ENCODE measurements at places on chromosomes 5 and 9. TPM values are rescaled to one million over a fixed set of nuclear protein-coding genes. Genes with fewer than 3 reads are reported as not detected.
A peak's percentile ranks its signal among the peaks of the same experiment; 100 is the strongest.

CMBL gene
- 21.8 TPM for total RNA-seq

PCDHAC2 gene
- total RNA-seq = 10.0 TPM

ABHD17B gene
- total RNA-seq = 14.3 TPM

SOX30 gene
- 0.12 TPM for total RNA-seq

NRARP gene
- total RNA-seq = 21.5 TPM

TEX48 gene
- not detected for total RNA-seq

DRD1 gene
- total RNA-seq = 0.58 TPM

SLC12A2 gene
- total RNA-seq = 23.2 TPM

PCDHB7 gene
- total RNA-seq = 2.8 TPM

PCDHGB7 gene
- 15.4 TPM for total RNA-seq

DMXL1 gene
- 51.4 TPM for total RNA-seq

TUBB4B gene
- total RNA-seq = 191 TPM

SLC36A2 gene
- total RNA-seq = not detected

ANKDD1B gene
- 3.7 TPM for total RNA-seq

CACNA1B gene
- total RNA-seq = 0.29 TPM

FBN2 gene
- 0.58 TPM for total RNA-seq

TSPAN17 gene
- total RNA-seq = 31.8 TPM

C5orf58 gene
- total RNA-seq = not detected

NR2F1 gene
- 83.2 TPM for total RNA-seq

SSNA1 gene
- 55.5 TPM for total RNA-seq

- DNase-seq = no peak
These were observed 3.3 kb downstream of the ASTN2 start for GRCh38 chr9:117411547-117411946.

DNA sequence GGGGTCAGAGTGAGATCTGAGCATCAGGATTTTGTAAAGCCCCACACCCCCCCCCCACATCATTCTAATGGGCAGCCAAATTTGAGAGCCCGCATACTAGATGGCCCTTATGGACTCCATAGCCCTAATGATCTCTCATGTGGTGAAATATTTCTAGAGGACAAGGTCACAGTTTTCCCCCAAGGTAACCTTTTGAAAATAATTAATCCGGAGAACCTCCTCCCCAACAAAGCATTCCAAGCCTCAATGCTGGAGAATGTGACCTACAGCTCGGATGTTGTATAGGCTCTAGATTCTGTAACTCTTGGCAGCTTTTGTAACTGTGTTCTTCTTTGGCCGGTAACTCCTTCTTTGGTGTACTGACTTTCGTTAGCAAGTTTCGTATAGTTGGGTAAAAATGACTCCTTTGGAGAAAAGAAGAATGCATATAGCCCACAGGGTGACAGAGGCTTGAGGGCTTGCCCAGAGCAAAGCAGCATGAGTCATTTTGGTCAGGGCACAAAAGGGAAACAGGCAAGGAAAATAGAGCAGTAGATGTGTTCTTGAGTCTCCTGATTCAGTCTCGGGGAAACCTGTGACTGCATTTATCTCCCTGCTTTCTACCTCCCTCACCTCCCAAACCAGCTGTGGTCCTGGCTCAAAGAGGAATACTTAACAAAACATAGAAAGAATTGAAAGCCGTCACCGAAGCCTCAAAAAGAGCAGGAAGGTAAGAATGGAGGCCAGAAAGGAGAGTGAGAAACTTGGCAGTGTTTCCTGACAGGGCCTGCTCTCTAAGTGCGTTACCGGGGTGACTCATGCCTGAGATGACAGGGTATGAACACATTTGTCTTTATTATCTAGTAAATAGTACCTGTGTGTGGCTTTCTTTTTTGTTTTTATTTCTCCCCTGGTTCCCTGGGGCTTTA, 6.6 kb upstream of the XPA start:
- no peak for DNase-seq

GRCh38 chr5:122413722-122414121, 101.7 kb downstream of the SNCAIP start:
- no peak for DNase-seq

DNA sequence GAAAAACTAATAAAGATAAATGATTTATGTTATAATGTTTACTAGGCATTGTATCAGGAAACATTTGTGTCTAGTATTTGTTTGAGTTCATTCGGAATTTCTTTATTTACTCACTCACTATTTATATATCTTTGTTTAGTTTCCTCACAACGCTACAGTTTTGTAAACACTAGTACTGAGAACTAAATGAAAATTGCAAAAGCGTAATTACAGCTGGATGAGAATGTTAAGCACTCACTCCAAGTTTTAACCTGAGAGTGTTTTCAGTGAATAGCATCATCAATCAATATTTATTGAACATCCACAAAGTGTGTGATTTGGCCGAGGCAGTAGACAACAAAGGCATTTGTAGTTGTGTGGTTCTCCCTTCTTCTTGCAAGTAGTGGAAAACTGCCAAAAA, 969.6 kb upstream of the DMAC1 start:
- DNase-seq = no peak

GRCh38 chr9:119375892-119376291, 6.7 kb upstream of the BRINP1 start:
- DNase-seq = no peak

DNA sequence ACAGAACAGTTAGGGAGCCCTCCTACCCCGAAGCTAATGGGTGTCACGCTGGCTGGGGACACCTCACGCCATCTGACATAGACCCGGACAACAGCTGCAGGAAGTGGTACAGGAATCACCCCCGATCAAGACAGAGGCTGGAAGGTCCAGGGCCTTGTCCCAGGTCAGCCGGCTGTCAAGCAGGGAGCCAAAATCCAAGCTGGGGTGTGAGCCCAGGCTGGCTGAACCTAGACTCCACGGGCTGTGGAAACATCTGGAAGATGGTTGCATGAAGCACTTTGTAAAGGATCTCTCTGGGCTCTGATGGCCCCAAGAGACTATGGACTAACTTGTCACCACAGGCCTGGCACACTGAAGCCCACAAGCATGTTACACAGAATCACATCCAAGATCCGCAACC, 68.9 kb upstream of the STXBP1 start:
- DNase-seq = no peak

- no peak for DNase-seq
These were observed 135.9 kb upstream of the OTULINL start for GRCh38 chr5:14445576-14446290.

GRCh38 chr5:110413856-110414255, 312.6 kb downstream of the TMEM232 start:
- no peak for DNase-seq

DNA sequence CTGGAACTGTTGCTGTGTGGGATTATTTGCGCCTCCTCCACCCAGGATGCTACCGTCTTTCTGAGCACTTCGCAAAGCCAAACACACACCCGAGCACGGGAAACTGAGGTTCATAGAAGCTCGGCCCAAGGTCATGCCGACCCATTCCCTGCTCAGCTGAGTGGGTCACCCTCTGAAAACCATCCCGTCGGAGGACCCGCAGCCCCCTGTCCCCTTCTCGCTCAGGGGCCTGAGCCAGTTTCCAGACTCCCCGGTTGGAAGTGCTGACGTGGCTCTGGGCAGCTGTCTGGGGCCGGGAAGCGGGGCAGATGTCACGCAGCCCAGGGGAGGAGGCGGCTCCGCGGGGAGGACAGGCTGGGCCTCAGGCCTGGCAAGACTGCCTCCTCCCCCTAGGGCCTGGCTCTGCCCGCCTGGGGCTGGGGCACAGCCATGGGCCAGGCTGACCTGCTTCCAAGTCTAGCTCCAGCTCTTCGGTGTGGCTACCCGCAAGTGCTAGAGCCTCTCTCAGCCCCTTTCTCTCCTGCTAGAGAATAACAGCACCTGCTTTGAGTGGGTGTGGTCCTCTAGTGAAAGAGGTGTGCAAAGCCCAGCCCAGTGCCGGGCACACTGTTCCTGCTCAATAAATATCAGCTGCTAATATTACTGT, 9.9 kb upstream of the CXXC5 start:
- peak; percentile 91 for DNase-seq

DNA sequence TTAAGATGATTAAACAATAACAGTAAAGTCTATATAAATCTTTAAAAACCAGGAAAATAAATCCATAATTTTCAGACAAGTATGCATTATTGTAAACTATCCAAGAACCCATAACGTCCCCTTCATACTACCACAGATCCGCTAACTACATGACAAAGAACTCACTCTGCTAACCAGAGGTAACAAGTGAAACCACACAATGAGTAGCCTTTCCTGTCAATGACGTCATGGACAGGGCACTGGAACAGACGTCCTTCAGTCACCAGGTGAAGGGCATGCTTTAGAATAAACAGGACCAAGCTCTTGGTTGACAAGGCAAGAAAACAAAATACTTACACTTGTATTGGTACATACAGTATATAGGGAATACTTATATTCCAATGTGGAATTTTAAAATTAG, 45.2 kb downstream of the RNF130 start:
- no peak for DNase-seq

DNA sequence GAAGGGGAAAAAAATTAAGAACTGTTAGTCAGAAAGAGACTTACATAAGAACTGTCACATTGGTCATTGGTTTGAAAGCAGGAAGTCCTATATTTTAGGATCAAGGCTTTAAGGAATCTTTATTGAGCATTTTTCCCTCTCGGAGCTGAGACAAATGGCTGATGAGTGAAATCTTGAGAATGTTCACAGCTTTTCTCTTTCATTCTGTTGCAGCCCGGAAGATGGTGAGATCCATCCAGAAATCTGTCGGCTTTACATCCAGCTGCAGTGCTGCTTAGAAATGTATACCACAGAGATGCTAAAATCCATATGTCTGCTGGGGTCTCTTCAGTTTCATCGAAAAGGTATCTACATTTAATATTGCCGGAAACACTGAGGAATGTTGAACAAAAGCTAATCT, 69.7 kb downstream of the RGS7BP start:
- no peak for DNase-seq

GRCh38 chr9:108631496-108632285, 224.1 kb downstream of the ACTL7B start:
- no peak for DNase-seq

- no peak for DNase-seq
These were observed 449.1 kb downstream of the PSAT1 start for GRCh38 chr9:78746010-78746409.

DNA sequence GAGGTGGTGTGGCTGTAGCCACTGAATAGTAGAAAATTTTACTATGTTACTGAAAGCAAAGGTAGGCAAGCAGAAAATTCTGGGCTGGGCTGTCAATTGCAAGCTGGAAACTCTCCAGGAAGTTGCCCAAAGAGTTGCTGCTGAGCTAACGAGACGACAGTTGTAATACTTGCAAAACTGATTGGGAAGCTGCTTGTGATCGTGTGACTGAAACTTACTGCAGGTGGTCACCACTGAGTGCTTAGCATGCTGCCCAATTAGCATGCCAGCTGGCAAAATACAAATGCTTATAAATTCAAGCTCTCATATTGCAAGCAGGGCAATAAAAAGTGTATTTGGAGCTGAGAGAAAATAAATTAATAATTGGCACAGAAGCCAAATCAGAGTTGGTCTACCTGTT, 758.5 kb upstream of the EDIL3 start:
- no peak for DNase-seq

- DNase-seq = no peak
These were observed 433.9 kb downstream of the DNAH5 start for GRCh38 chr5:13510616-13511015.

GRCh38 chr9:131605770-131606590, 60.7 kb downstream of the PRRT1B start:
- no peak for DNase-seq

- DNase-seq = no peak
These were observed 32.0 kb downstream of the MAN2A1 start for GRCh38 chr5:109721741-109722140.

GRCh38 chr5:57072218-57072892, 101.5 kb upstream of the GPBP1 start:
- no peak for DNase-seq

DNA sequence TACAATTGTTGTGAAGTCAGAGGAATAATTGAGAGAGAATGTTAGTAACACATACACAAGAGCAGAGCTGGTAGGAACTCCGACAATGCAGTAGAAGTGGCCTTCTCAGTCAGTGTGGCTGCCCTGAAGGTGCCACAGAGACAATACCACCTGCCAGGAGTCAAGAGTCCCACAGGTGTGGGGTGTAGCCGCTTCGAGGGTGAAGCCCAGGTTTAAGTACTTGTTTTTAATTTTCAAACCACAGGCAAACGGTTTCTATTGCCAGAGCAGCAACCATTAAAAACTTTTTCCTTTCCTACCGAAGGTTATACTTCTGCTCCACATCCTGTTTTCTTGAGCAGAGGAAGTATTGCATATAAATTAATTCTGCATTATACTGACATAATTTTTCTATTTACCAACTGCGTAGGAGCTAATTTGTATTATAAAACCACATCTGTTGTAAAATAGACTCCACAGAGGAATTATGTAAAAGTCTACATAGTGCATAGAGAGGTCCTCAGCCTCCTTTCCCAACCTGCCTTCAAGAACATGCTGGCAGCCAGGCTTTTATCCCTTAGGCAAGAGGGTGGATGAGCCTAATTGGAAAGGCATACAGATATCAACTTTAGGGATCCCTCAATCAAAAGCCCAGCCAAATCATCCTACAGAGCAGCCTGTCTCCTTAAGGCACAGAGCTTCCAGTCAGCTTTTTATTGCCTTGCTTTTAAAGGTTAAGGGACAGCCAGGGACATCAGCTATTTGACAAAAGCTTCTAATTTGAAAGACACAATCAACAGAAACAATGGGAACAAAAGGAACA, 12.9 kb upstream of the ACTBL2 start:
- DNase-seq = no peak

GRCh38 chr5:169946743-169947295, 33.5 kb downstream of the INSYN2B start:
- DNase-seq = no peak

- DNase-seq = no peak
These were observed 273.2 kb downstream of the RAB3C start for GRCh38 chr5:58855851-58856739.

- DNase-seq = no peak
These were observed 118.9 kb upstream of the ELL2 start for GRCh38 chr5:96080557-96080956.

- DNase-seq = peak; percentile 19
These were observed 7.1 kb upstream of the IL17B start for GRCh38 chr5:149386166-149386565.

- no peak for DNase-seq
These were observed 57.7 kb upstream of the EGFL7 start for GRCh38 chr9:136604823-136605525.

DNA sequence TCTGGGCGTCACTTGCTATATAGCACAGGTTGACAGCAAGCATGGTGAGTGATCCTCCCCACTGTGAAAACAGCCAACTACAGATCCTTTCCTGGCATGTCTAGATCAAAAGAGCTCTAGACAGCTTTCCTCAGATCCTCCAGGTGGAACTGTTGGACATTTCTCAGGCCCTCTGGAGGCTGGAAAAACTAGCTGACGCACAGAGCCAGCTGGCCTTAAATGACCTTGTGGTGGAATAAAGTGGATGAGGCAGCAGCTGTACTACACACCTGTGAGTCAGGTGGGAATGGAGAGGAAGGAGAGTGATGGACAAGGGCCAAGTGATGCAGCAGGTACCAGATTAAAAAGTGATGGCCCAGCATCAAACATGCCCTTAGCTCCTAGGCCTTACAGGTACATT, 172.7 kb downstream of the TRIM32 start:
- DNase-seq = no peak

All from upper lobe of right lung (tissue), 1 donor.